ENCODE measurements at places on chromosomes 6 and 20.

DNA sequence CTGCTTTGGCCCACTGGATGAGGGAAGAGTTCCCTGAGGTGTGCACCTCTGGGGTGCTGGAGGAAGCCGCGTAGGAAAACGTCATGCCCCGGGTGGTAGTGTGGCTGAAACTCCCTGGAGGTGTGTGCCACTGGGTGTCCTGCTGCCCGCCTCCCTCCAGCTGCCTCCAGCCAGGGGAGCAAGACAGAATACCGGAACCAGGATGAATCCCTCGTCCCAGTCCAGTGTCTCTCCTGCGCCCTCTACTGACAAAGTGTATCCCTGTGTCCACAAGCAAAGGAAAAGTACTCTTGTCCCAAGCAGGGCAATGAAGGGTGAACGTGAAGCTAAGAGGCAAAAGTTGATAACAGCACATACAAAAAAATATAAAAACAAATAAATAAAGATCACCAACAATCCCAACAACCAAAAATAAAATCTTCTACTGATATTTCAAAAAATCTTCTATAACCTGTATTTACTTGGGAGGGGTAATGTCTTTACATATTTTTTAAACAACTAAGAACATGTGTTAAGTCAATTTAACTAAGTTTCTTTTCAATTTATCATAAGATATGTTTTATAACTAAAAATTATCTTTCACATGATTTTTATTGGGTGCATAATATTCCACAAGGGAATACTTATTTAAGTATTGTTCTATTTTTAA is 437.6 kb downstream of the MAFB start:
- no peak for DNase-seq

DNA sequence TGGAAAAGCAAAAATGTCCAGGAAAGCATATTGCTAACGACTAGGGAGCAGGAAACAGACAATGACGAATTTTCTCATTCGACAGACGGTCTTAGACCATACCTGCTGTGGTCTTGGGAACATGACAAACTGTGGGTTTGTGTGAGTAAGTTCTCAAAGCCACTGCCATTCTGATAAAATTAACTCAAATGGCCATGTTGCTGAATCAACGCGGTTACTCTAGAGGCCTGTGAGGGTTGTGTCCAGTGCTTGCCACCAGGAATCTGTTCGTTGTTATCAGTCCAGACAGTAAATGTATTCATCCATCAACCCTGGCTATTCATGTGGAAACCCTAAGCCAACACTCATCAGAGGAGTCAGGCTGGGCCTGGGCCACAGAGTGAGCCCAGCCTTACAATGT is 124.3 kb downstream of the MYLK4 start:
- no peak for DNase-seq

DNA sequence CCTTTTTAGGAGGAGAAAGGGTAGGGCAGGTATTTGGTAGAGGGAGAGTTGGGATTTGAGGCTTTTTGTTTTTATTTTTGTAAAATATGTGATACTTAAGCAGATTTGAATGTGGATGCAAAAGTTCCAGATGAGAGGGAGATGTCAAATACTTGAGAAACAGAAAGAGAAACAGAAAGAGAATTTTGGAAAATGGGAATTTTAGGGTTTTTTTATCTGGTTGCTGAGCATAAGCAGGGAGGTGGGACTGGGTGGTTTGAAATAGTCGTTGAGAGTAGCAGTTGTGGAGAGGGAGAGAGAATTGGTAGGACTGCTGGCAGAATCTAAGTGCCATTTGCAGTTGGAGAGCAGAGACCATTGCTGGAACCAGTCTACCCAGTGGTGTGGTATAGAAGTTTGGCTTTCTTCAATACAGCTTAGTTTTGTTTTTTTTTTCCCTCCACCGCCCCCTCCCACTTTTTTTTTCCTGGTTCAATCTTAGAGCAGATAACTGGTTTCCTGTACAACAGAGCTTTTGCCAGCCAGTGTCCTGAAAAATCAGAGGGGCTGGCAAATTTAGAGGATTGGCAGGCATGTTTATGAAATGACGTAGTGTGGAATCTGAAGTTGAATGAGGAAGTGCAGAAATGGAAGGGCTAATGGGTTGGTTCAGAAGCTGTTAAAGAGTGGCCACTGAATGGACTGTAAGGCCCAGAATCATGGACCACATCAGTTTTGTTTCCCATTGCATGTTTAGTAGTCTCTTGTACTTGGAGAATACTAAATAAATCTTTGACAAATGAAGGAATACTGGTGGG is 68.7 kb downstream of the ATRN start:
- no peak for DNase-seq

- no peak for DNase-seq
These were observed 14.1 kb upstream of the EMILIN3 start for GRCh38 chr20:41380551-41381193.

- no peak for DNase-seq
These were observed 137.0 kb upstream of the RIN2 start for GRCh38 chr20:19621072-19621471.

DNA sequence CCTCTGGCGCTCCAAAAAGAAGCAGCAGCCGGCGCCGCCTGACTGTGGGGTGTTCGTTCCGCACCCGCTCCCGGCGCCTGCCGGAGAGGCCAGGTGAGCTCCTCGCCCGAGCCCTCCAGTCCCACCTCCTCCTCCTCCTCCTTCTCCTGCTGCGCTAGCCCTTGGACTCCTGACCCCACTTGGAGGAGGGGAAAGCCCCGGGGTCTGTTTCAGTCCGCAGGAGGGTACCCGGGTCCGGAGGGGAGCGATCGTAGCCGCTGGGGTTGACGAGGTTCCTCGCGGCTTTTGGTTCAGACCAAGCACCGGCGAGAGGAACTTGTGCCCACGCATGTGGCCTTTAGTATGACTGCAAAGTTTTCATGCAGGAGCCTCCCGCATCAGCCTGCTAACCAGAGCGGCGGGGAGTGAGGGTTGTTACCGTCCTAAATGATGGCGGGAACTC is 493 bp downstream of the CRYBG1 start:
- DNase-seq: no peak

Measured in activated T-helper 1 cell treated with anti-CD3 and anti-CD28 coated beads, Interleukin-2, amount 50 U/mL, for 16 hours (primary cell).